LoVo (cell line): ENCODE measurements at places on chromosomes 16 and 17.
A peak's percentile ranks its signal among the peaks of the same experiment; 100 is the strongest.

GRCh38 chr17:31595076-31595475 lies 203.6 kb downstream of the RAB11FIP4 start:
- DNase-seq: no peak

DNA sequence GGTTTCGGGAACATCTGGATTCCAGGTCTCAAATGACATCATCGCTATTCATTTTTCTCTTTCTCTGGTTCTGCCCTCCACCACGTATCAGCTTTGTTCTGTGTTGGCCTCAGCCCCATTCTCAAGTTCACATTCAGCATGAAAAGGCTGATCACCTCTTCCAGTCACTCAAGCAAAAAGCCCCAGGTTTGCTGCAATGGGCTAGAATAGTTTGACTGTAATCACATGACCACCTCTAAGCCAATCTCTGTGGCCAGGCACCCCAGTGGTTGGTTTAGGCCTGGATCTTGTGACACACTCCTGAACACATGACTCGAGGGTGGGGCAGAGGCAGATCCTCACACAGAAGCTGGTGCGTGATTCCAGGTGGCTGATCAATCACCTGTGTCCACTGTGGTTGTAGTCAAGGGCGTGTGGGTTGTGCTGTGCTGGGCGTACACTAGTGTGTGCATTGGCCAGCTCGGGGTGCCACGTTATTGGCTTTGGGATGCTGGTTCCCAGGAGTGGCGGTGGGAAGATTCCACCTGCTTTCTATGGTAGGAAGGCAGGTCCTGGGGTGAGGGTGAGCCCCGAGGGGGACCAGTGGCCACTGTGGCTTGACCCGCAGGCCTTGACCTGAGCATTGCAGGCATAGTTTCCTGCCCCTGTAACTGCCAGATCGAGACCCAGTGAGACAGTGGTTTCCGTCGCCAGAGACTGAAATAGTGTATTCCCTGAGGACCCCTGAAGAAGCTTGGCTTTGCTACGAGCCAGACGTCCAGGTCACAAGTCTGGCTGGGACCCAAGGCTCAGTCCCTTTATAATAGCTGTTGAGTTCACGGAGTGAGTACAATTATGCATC lies 12.0 kb downstream of the EEF2K start:
- DNase-seq: no peak

DNA sequence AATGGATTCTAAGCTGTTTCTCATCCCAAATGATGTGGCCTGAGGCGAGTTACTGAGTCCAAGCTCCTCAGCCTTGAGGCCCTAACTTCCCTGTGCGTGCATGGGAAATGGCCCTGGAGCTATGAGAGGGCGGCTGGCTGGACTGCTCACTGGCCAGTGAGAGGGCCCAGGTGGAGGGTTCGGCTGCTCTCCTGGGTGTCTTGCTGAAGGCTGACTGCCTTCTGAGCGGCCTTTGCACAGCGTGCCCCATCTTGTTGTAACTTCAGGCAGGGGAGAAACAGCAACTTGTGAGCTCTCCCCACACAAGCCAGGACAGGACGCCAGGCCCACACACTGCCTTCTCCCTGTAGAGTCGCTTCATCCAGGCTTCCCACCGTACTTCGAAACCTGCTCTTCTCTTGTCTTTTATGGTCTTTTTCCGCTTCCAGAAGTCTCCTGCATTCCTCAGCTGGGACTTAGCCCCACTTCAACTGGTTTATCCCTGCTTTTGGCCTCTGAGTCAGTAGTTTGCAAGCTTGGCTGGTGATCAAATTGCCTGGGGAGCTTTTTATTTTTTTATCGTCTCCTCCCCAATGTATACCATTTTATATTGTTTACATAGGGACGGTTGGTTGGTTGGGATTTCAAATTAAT lies 13.3 kb downstream of the CDH3 start:
- DNase-seq: peak; percentile 88

- no peak for DNase-seq
Observed at GRCh38 chr16:27706156-27706865, 156.4 kb downstream of the KATNIP start.

- no peak for DNase-seq
Observed at GRCh38 chr16:55515111-55515510, 6.2 kb downstream of the LPCAT2 start.

DNA sequence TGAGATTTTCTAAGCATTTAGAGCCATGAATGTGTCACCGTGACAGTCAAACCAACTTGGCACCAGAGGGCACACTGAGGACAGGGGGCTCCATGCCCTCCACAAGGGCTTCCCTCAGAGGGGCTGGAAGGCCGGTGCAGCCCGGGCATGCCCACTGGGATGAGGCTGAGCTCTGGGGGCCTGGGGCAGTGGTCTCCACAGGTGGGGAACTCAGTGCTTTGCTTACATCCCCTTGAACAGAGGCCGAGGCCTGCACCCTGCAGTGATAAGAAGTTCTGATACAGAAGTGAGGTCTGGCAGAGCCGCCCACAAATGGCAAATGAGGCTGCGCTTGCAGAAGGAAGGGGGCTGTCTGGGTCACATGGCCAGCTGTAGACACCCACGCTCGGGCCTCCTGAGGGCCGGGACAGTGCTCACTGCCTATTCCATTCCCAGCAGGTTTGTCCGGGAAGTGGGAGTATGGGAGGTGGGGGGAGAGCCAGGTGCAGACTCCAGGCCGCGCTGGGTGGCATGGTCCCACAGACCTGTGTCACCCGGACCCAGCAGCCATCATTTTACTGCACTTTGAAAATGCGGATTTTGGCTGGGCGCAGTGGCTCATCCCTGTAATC lies 116.8 kb upstream of the CREBBP start:
- no peak for DNase-seq

DNA sequence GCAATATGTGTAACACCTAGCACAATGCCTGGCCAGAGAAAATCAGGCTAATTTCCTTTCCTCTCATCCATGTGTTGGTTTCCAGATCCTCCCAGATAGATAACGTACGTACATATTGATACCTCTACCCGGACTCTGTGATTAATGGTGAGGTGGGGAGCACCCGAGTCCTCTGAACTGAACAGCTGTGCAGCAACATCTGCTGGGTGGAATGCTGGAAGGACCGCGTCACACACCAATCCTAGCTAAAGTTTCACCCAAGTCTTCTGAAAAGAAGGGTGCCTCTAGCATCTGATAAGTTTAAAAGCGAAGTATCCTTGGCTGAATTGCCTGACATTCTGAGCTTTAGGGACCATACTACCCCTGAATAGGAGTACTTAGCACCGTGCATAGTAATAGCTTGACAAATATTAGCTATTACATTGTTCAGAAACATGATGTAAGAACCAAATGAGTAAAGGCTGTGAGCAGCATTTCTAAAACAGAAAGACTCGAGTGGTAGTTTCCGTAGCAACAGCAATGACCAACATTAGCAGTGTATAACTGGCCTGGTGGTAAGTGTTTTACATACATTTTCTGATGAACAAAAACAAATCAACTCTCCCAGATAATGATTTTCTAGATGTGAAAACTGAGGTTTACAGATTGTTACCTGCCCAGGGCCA lies 91.4 kb downstream of the SYCE1L start:
- DNase-seq: no peak

DNA sequence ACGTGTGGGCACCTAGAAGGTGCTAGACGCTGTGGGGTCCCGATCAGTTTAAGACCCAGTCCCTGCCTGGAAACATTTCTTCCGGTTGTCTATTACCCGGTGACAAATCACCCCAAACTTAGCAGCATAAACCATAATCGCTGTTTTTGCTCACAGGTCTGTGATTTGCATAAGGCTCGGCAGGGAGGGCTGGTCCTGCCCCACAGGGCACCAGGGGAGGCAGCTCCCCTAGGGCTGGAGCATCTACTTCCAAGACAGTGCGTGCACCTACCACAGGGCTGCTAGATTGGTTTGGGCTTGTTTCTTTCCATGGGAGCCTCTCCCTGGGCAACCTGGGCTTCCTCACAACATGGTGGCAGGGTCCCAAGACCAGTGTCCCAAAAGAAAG lies 214.5 kb upstream of the CIBAR2 start:
- no peak for DNase-seq

DNA sequence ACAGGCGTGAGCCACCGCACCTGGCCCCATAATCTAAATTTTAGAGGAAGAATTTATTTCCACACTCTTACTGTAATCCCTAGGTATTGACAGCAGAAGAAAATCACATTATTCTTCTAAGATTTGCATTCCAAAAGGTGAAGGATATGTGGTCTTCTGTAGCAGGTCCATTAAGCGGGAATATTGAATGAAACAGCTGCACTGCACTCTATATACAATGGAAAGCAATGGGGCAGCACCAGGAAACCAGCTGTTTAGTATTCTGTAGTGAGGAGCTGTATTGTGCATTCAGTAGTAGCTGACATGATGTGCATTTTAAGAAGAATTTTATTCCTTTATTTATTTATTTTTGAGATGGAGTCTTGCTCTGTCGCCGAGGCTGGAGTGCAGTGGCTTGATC lies 49.6 kb downstream of the PSMD12 start:
- DNase-seq: no peak

- DNase-seq: no peak
Observed at GRCh38 chr16:180101-180675, at the start of gene HBQ1. Gene HBQ1 (plus strand): TSS chr16:180459. CDS start chr16:180487, 28 bp downstream.

DNA sequence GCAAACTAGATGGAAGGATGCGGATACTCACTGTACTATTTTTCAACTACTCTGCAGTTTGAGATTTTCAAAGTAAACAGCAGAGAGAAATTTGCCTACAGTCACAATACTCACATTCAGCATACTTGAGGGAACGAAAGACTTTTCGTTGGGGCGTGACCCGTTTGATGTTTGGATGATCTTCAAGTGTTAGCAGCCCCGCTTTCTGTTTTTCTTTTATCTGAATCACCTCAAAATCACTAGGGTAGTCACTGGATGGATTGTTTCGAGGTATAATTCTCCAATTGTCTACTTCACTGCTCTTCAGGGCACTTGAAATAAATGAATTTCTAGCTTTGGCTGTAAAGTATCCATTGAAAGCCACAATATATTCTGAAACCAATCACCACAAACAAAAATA lies 17.8 kb downstream of the MBTPS1 start:
- DNase-seq: no peak

DNA sequence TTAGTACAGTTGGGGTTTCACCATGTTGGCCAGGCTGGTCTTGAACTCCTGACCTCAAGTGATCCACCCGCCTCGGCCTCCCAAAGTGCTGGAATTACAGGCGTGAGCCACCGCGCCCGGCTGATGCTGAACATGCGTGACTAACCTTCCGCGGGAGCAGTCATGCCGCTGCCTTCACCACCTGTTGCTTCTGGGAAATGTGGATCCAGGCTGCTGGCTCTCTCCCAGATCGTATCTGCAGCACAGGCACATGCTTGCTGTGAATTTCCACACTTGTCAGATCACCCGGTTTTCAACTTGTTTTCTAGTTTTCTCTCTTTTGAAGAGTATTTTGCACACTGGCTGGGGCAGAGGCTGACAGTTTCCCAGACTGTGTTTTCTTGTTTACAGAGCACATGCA lies 97.9 kb downstream of the ADCY9 start:
- no peak for DNase-seq

DNA sequence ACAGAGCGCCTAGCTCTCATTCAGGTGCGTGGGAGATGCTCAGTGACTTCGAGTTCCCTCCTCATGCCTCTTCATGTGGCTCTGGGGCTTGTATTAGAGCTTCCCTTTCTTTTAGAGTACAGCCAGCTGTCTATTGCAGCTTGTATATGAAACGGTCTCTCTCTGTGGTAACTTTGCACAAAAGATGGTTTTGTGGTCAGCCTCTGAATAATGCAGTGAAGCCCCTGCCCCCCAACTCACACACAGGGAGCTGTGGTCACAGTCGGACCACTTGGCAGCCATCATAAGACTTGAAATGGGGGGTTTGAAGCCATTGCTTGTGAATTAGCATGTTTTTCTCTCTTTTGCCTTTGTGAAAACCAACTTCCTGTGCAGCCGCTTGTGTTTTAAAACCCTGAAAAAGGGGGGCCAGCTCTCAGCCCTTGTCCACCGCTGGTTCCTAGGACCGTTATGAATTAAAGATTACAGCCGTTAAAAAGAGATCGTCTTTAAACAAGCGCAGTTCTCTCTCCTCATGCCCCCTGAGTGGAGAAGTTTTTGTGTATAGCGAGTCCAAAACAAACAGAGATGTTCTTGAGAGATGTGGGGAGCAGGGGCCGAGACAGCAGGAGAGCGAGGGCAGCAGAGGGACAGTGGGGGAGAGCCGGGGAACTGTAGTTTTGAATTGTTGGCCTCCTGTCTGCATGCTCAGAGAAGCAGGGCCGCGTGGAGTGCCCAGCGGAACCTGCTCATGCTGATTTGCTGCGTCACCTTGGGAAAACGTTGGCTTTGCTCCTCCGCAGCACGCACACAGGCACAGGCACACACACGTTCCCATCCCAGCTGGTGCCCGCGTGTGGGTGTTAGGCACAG lies 199.0 kb downstream of the MSI2 start:
- DNase-seq: no peak

GRCh38 chr17:28345419-28346198 lies 10.0 kb downstream of the TNFAIP1 start:
- DNase-seq: no peak

GRCh38 chr16:1924095-1924494 lies 5.9 kb upstream of the HS3ST6 start:
- DNase-seq: no peak

DNA sequence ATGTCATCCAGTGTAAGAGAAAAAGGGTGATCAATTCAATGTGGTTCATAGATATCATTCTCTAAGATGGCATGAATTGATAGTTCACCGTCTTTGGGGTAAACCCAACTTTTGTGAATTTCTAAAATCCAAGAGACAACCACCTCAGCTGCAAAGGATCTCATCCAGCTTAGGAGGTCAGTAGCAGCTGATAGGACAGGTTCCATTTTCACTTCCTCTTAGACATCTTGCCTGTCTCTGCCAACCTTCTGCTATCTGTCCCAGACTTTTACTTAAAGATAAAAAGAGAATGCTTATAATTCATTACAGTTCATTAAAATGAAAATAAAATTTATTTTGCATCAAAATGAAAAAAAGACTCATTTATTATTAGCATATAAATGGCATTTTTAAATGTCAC lies 468.2 kb downstream of the XYLT1 start:
- no peak for DNase-seq

GRCh38 chr17:82985973-82986372 lies 93.4 kb upstream of the METRNL start:
- DNase-seq: no peak

DNA sequence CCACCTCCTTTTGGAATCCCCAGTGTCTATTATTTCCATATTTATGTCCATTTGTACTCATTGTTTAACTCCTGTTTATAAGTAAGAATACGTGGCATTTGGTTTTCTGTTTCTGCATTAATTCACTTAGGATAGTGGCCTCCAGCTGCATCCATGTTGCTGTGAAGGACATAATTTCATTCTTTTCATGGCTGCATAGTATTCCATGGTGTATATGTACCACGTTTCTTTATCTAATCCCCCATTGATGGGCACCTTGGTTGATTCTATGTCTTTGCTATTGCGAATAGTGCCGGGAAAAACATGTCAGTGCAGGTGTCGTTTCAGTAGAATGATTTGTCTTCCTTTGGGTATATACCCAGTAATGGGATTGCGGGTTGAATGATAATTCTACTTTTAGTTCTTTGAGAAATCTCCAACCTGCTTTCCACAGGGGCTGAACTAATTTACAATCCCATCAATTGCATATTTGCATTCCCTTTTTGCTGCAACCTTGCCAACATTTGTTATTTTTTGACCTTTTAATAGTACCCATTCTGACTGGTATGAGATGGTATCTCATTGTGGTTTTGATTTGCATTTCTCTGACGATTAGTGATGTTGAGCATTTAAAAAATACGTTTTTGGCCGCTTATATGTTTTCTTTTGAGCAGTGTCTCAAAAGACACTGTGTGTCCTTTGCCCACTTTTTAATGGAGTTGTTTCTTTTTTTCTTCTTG lies 373.2 kb upstream of the TNRC6C start:
- no peak for DNase-seq
